Activated B cell treated with CpG ODN at 0.5 μM for 24 hours (primary cell): ENCODE measurements at places on chromosomes 11 and 22. TPM values are rescaled to one million over a fixed set of nuclear protein-coding genes. Genes with fewer than 3 reads are reported as not detected.

DNA sequence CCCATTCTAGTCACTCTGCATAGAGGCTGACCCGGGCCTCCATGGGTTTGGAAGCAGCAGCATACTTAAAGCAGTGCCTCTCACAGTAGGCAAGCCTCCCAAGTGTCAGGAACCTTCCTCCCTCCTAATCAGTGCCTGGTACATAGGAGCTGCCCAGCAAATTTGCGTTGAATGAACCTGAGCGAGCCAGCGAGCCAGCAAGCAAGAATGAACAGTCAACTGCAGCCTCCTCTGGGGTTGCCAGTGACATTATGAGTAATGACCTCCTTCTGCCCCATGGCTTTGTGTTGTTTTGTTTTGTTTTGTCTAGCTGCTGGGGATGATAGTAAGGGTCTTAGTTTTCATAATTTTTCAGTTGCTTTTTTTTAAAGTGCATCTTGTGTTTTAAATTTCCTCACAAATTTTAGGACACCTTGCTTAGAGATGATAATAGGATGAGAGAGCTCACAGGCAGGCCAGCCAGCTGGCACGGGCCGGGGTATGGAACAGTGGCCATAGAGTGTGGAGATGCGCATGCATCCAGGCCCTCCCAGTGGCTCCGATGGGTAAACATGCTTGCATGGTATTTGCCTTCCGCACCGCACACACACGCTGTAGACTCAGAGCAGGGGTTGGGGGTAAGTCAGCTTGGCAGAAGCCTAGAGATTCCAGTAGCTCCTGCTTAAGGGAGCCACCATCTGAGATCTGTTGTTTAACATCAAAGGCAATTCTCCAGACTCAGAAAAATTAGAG is 36.1 kb downstream of the TTC12 start:
- DNase-seq = no peak

DNA sequence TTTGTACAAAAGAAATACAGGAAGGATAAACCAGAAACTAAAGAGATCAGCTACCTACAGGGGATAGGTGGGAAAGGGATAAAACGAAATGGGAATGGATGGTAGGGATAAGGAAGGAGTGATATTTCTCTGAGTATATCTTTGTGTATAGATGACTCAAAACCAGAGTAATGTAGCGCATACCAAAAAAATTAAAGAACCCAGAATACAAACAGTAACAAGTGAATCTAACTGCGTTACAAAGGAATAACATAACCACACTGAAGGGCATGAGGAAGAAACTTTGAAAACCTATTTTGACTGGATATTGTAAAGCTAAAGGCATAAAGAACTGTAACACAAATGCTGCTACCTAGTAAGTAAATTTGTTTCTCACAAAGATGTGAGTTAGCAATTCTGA is 37.9 kb downstream of the MAPK1 start:
- no peak for DNase-seq

DNA sequence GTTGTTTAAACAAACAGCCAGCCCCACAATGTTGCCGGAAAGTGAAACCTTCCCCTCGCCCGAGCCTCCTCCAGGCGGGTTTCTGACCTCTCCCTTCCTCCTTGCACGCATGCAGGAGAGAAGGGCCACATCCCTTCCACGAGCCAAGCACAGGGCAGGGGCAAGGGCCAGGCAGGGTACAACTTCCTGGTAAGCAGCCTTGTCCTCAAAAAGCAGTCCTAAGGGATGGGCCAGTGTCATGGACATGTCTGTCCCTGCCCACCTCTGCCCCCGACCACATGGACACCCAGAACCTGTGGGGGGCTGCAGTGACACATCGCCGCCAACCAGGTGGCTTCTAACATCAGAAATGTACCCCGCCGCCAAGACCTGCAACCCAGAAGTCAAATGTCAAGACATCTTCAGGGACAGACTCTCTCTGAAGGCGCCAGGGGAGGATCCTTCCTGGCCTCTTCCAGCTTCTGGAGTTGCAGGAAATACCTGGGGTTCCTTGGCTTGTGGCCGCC is 145.3 kb downstream of the CRYBB2 start:
- no peak for DNase-seq

GRCh38 chr11:12746593-12747097 is 72.4 kb downstream of the TEAD1 start:
- no peak for DNase-seq

IGF2 gene
- not detected in 2 replicates for total RNA-seq

DNA sequence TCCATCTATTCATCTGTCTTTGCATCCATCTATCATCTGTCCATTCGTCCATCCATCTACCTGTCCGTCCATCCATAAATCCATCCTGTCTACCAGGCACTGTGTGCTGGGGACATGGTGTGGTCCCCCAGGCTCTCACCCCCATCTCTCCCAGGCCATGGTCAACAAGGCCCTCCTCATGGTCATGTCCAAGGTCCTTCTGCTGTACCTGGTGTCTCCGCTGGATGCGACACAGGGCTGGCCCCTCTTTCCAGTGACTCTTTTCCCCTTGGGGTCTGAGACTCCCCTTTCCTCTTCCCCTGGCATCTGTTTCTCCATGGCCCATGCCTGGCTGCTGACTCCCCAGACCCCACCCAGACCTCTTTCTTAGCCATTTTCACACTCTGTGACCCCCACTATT is 4.5 kb downstream of the IGLL1 start:
- DNase-seq = no peak

GRCh38 chr11:34266090-34266912 is 91.5 kb downstream of the ABTB2 start:
- DNase-seq = no peak

DNA sequence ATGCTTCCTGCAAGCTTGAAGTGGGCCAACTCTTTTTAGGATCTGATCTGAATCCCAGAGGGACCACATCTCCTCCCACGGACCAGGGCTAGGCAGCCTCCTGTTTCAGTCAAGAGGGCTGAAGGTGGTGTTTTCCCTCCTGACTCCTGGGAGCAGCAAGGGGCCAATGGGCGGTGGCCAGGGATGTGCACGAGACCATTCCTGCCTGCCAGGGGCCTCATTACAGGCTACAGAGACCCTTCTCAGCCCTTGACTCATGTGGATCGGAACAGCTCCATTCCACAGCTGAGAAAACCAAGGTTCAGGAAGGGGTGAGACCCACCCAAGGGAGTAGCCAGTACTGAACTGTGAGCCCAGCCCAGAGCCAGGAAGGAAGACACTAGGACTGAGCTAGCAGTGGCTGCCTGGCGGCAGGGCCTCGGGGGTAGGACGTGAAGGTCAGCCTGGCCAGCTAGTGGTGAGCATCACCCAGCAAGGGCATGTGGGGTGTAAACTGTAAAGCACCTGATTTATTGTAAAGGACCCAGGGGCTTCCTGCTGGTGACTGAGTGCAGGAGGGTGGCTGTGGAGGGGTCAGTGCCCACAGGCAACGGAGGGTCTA is 3.4 kb upstream of the P2RY6 start:
- no peak for DNase-seq

ZNF215 gene
- 5.3 and 5.4 TPM in 2 replicates for total RNA-seq

GRCh38 chr22:50032109-50032871 is 19.7 kb upstream of the IL17REL start:
- DNase-seq = no peak

DNA sequence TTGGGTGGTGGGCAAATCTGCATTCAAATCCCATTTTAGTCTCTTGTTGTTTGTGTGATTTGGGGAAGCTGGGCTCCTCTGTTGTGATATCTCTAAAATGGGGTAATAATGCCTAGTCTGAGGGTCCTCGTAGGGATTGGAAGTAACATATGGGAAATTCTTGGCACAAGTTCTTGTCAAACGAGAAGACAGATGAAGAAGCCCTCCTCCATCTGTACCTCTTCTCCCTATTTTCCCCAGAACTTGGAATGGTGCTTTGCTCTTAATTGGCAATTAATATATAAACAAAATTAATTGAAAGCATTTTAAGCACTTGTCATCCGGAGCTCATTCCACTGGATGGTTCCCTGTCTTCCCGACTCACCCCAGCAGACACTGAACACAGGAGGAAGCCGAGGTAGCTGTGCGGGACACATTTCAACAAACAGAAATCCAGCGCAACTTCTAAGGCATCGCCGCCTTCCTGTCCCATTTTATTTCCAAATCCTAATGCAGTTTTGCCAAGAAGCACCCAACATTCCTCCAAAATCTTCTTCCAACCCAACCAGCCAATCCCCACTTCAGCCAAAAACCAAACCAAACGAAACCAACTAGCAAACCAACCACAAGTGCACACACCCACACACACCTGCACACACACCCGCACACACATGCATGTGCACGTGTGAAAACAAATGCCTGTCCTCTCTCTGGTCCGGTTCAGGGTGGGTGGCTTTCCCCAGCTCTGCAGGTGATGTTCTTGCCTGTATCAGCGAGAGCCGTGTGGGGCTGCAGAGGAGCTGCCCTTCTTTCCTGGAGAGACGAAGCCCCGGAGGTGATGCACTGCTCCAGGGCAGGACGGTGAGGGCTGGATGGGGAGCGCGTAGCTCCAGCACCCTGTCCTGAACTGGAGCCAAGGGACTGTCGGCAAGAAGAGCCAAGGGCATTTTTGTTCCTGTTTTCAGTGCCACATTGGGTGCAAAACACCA is 100.8 kb upstream of the B3GAT1 start:
- DNase-seq = no peak

TMEM191C gene
- 1.3 and 1.5 TPM in 2 replicates for total RNA-seq

- no peak for DNase-seq
These were observed 20.5 kb upstream of the ACRV1 start for GRCh38 chr11:125701018-125701610.

- DNase-seq = no peak
These were observed 21.1 kb upstream of the PLET1 start for GRCh38 chr11:112281726-112282125.

POU2AF1 gene
- total RNA-seq = 141 and 155 TPM in 2 replicates

- no peak for DNase-seq
These were observed 3.5 kb upstream of the COX8A start for GRCh38 chr11:63970902-63971301.

GRCh38 chr11:38460429-38460828 is 1862.4 kb upstream of the RAG2 start:
- DNase-seq = no peak

LMNTD2 gene
- total RNA-seq = 8.6 and 9.1 TPM in 2 replicates

DNA sequence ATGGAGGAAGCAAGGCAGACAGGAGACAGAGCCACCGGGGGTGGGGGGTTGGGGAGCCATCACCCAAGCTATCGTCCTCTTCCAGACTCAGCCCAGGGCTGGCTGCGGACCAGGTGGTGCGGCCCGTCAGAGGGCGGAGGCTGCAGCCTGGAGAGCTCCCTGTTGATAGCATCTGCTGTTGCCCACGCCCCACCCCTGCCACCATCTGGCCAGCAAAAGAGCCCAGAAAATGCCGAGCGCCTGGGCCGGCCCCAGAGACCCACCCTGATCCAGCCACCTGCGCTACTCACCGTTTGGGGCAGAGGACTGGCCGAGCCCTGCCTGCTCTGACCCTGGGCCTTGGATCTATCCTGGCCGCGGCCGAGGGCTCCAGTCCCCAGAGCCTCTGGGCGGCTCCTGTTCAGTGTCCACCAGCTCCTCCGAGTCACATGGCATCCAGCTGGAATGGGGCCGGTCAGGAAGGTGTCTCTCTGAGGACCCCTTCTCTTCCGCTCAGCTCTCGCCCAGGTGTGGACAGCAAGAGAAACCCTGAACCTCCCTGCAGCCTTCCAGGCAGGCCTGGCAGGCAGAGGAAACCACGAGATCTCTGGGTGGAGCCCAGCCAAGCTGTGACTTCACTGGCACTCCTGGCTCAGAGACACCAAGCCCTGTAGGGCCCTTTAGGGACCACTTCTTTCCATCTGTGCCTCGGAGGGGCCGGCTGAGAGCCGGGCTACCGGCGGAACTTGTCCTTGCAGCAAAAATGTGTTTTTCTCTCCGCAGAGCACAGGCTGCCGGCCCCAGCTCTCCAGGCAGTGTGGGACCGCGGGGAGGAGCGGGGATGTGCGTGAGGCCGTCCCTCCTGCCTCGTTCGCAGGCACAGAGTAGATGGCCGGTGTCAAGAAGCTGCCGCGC is at the start of gene MRGPRE:
TSS of gene MRGPRE (minus strand) at position 567 of the 894 bp plus-strand sequence. CDS start 3,618 bp downstream, outside the sequence.
- DNase-seq = no peak

PGA3 gene
- not detected in 2 replicates for total RNA-seq

DNA sequence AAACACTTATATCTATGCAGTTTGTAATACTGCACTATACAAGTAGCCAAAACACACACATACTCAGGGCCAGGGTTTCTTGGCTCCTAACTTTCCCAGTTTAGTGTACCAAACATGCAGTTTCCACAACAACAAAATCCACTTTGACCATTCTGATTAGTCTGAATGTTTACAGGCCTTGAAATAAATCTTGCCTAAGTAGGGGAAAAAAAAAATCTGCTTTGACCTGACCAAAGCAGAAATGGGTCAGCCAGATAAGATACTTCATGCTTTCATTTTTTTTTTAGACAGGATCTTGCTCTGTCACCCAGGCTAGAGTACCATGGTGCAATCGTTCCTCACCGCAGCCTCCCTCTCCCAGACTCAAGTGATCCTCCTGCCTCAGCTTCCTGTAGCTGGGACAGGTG is 10.1 kb downstream of the PRR14L start:
- no peak for DNase-seq

DNA sequence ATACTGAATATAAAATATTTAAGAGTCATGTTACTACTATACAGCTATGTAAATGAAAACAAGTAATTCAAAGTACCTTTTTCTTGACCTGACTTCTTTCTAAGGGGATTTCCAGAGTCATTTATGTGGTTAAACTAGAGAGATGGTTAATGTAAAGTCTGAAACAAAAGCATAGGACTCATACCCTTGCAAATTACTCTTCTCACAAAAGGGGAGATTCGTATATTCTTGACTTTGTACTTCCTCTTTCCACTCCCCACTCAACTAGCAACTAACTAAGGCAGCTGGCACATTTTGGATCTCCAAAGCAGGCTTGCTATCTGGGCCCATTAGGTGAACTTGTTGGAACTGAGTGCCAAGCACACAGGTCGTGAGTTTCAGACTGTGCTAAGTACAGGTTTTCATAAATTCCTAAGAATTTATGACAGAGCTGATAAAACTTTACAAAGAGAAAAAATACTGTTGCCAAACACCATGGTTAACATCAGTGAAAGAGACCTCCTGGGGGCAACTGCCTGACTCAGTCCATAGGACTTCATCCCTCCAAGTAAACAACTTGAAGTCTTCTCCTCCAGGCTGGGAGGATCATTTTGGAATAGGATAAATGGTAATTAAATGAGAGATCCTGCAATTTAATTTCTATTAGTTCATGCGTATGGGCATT is 77.0 kb upstream of the DDI1 start:
- no peak for DNase-seq

GRCh38 chr11:132549001-132549400 is 983.3 kb downstream of the OPCML start:
- DNase-seq = no peak

- no peak for DNase-seq
These were observed 21.0 kb upstream of the MOB2 start for GRCh38 chr11:1507381-1508140.

DNA sequence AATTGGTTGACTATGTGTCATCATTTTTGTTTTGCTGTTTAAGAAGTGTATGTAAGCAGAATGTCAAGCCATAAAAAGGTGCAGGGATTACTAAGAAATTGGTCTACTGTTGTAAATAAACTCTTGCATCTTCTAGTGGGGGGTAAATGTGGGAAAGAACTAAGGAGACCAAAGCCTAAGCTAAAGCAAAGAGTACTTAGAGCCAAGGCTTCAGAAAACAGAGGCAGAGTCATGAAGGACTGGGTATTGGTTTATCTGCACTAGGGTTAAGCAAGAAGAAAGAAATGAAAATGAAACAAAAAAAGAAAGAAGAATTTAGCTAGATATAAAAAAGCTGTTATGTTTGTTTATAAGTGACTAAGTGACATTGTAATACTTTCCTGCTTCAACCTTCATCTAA is 628.1 kb downstream of the METTL15 start:
- DNase-seq = no peak

MYO18B gene
- total RNA-seq = 0.12 and 0.27 TPM in 2 replicates

GRCh38 chr11:19886498-19886897 is 173.9 kb downstream of the NAV2 start:
- no peak for DNase-seq
